ENCODE measurements at places on chromosomes 6 and 20.
A peak's percentile ranks its signal among the peaks of the same experiment; 100 is the strongest.

- DNase-seq: no peak
Observed at GRCh38 chr6:137737836-137738596, 129.0 kb upstream of the TNFAIP3 start.

- DNase-seq: no peak
Observed at GRCh38 chr6:87848616-87849015, 146.6 kb upstream of the AKIRIN2 start.

- DNase-seq: no peak
Observed at GRCh38 chr6:136050475-136050874, 199.0 kb downstream of the PDE7B start.

DNA sequence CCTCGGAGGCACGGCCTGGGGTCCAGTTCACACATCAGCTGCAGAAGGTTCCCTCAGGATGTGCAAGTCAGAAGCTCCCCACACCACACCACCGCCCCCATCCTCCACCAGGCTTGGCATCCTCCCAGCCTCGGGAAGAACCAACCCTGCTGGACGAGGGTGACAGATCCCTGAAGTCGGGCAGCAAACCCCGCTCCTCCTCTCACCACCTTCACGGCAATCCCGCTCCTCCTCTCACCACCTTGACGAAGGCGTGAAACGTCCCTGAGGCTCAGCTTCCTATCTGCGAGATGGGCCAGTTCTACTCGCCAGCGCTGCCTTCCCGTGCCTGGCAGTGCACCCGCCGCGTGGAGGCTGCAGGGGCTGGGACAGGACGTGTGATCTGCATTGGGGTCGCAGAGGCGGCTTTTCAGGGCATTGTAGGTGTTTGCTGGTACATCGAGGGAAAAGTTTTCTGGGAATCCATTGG, 327.0 kb downstream of the TAF4 start:
- DNase-seq: no peak

- no peak for DNase-seq
Observed at GRCh38 chr6:73579851-73580246, 59.0 kb upstream of the EEF1A1 start.

- DNase-seq: no peak
Observed at GRCh38 chr20:15806105-15806504, 767.1 kb downstream of the KIF16B start.

GRCh38 chr20:13953227-13953626, 37.2 kb downstream of the SEL1L2 start:
- DNase-seq: no peak

GRCh38 chr6:5367510-5367909, 106.2 kb downstream of the FARS2 start:
- no peak for DNase-seq

- peak; percentile 83 for DNase-seq
Observed at GRCh38 chr6:157148391-157149323, 174.7 kb downstream of the TMEM242 start.

- DNase-seq: no peak
Observed at GRCh38 chr6:45571159-45571558, 193.4 kb upstream of the SUPT3H start.

GRCh38 chr6:1797801-1798200, 188.1 kb downstream of the FOXC1 start:
- no peak for DNase-seq

DNA sequence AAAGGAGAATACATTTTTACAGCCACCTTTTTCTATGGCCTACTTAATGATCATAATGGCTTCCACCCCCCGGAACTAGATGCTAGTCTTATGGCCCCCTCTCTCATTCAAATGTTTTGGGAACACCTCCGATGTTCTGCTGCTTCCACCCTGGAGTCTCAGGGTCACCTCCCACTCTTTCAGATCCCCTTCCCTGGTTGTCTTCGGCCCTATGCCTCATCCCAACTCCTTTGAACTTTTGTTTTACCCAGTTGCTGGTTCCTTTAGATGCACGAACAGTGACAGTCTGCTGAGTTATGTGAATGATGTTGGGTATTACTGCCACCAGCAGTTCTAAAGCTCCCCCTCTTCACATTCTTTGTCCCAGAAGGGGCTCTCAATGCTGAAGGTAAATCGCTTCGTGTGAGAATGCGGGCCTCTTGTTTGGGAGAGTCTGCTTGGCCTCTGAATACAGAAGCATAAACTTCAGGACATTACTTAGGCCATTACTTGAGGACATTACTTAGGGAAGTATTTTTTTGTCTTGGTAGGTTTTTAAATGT, 309.1 kb downstream of the SOX4 start:
- no peak for DNase-seq

- DNase-seq: no peak
Observed at GRCh38 chr6:16059496-16059895, 69.4 kb upstream of the MYLIP start.

GRCh38 chr20:53019464-53019863, 47.3 kb downstream of the TSHZ2 start:
- no peak for DNase-seq

DNA sequence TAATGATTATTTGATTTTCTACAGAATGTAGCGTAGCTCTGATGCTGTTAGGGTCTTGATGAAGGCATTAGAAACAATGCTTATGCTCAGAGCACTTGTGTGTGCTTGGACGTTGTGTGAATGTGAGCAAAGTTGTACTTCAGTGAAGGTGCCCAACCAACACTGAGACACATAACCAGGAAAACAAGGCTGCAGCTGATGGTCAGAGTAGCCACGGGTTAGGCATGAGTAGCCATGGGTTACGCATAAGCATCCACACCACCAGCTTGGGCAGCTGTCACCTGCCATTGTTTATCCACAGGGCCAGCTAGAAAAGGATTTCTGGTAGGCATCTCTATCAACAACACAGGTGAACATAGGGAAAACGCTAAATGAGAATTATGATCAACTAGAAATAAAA, 326.6 kb downstream of the NRN1 start:
- no peak for DNase-seq

DNA sequence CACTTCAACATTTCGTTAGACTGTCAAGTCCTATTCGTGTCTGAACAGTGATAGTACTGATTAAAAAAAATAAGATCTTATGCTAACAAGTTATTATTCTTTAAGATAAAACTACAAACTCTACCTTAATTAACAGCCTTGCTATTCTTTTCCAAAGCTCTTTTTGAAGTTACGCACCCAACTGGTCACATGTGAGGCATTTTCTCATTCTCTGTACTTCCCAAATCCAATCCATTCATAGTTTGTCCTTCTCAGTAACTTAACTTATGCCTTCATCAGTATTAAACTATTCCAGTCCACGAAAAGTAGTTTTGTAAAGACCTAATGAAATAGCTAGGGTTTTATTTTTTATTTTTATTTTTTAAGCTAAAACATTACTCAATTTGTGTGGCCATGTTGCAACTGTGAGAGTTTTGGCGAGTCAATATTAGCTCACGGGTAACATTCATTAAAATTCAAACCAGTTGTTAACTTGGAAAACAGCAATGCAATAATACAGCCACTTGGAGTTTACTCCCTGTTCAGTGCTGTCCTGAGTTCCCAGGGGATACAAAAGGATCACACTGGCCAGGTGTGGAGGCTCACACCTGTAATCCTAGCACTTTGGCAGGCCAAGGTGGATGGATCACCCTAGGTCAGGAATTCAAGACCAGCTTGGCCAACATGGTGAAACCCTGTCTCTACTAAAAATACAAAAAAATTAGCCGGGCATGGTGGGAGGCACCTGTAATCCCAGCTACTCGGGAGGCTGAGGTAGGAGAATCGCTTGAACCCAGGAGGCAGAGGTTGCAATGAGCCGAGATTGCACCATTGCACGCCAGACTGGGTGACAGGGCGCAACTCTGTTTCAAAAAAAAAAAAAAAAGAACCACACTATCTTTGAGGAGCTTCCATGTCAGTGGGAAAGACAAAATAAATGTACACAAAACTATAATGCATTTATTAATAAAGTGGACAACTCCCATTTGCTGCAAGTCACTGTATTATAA, 27.9 kb upstream of the EEF1A1 start:
- no peak for DNase-seq

- no peak for DNase-seq
Observed at GRCh38 chr6:12185081-12185673, 105.0 kb upstream of the EDN1 start.

GRCh38 chr6:137869549-137870307, 2.7 kb downstream of the TNFAIP3 start:
- DNase-seq: no peak

GRCh38 chr6:135117413-135117968, 62.9 kb upstream of the HBS1L start:
- no peak for DNase-seq

DNA sequence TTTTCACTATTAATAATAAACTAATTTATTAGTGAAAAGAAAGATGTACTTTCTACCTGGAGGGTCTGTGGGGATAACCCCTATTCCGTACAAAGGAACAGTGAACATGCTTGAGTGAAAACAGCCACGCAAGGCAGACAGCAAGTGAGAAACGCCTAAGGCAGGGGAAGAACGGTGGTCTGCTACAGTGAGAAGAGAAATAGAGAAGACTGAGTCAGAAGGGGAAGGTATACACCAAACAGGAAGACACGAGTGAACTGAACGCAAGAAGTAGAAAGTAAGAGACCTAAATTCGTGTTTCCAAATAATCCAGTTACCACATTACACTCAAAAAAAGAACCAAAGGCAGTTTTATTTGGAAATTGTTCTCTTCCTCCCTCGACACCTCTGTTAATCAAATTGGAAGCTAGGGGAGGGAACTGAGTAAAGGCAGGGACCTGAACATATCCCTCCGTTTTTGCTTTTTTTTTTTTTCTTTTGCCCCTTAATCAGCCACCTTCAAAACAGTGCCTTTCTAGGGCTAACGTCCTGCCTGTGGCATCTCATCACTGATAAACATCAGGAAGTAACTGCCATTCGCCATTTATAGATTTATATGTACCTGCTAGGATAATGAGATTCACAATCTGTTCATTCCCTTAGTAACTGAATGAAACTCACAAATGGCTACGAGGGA, 48.9 kb downstream of the ATXN1 start:
- no peak for DNase-seq

DNA sequence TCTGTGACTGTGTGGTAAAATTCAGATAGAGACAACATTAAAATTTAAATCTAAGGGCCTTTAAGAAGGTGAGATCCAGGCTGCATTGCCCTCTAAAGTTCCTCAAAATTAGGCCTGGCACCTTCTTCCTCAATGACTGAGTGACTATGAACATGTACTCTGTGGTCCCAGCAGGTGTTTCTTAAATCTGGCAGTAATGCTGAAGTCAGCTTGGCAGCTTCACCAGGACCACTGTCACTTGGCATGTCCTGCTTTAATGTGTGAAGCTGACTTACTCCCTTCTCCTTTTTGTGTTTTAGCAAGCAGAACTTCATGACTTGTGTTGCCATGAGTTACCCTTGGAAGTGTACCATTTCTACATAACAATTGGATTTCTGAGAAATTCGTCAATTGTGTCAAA, 141.7 kb downstream of the NKAIN2 start:
- no peak for DNase-seq

DNA sequence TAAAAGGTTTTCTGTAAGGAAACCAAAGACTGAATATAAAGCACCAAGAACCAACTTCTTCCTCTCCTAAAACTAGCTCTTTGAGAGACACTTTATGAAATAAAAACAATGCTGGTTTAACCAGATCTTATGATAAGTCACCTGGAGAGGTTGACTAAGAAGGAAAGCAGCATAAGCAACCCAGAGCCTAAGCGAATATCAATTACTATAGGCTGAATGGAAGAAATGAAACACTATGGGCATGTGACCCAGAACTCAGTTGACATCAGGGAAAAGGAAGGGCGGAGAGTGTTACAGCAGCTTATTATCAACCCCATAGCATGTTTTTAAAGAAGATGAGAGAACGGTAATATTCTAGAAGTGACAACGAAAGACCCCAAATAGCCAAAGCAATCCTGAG, 94.1 kb upstream of the STMND1 start:
- no peak for DNase-seq
